HFFc6 (cell line): ENCODE measurements at places on chromosomes 2 and 18.

GRCh38 chr18:65754121-65754520, 3.3 kb downstream of the CDH7 start:
- H3K4me1 ChIP-seq = no peaks in the 10 kb centered on the region
- H3K27ac ChIP-seq = no peak overlapping the region
- H3K36me3 ChIP-seq = no peaks in the 10 kb centered on the region; the same call in 1 of the 2 replicates
- no peak overlapping the region for H3K4me3 ChIP-seq

DNA sequence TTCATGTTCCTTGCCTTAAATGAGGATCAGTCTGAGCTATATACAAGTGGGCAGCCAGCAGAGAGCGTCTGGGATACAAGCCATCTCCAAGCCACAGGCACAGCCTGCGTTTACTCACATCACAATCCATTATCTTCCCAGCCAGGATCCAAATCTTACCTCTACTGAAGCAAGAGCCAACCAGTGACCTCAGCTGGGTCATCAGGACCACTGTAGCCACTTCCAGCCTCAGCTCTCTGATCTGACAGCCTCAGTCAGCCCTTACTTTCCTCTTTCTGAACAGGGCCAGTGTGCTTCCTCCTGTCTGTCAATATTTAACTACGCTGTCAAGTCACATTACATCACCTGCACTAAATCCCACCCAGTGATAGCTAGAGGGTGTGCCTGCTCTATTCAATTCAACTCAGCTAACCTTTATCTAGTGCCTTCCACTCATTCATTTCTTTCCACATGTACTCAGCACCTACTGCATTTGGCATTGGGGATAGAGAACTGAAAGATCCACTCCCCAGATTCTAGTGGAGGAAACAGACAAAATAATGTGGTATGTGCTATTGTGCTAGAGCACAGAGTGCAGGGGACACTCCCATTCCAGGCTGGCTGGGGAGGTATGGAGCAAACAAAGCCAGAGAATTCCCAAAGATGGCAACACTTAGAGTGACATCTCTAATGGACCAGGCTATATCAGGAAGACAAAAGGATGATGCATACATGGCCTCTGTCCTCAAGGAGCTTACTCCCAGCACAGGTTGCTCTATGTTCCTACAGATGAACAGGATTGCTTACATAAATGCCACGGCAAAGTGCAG, 146.5 kb downstream of the NCKAP5 start:
- no peak for DNase-seq
- H3K36me3 ChIP-seq = no peaks in the 10 kb centered on the region
- no peak overlapping the region for H3K27ac ChIP-seq
- peaks cover 14% of the 10 kb centered on the region for H3K27me3 ChIP-seq
- H3K4me3 ChIP-seq = no peak overlapping the region
- no peaks in the 10 kb centered on the region; the same call in 1 of the 2 replicates for H3K4me1 ChIP-seq

GRCh38 chr18:6210349-6211173, 204.2 kb downstream of the L3MBTL4 start:
- H3K27me3 ChIP-seq = no peaks in the 10 kb centered on the region; the same call in 1 of the 2 replicates
- DNase-seq = no peak
- no peaks in the 10 kb centered on the region for H3K36me3 ChIP-seq
- no peak overlapping the region for H3K27ac ChIP-seq

DNA sequence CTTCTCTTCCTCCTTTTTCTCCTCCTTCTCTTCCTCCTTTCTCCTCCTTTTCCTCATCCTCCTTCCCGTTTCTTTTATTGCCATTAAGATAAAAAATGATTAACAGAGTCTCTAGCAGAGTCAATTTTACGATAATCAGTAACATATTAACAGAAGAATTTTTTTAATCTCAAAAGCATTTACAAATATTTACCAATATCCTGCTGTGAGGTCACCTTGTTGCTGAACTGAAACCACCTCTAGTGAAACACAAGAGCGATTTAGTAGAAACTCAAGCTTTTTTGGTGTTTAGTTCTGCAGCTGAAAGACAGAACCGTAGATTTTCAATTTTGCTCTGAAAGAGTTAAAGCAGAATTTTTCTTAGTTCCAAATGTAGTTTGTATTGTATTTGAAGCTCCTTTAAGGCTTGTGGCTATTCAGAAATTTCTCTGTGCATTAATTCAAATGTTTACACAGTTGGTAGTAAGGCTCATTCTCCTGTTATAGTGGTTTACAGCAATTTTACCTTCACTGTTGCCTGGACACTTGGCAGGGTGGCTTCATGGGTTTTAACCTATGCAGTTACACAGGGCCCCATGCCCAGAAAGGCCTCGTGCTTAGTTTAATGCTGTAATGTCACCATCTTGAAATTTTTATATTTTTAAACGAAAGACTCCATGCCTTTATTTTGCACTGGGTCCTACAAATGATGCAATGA, 1106.6 kb upstream of the FAM98A start:
- DNase-seq = no peak
- no peaks in the 10 kb centered on the region for H3K4me1 ChIP-seq
- H3K27me3 ChIP-seq = peaks cover 3% of the 10 kb centered on the region

DNA sequence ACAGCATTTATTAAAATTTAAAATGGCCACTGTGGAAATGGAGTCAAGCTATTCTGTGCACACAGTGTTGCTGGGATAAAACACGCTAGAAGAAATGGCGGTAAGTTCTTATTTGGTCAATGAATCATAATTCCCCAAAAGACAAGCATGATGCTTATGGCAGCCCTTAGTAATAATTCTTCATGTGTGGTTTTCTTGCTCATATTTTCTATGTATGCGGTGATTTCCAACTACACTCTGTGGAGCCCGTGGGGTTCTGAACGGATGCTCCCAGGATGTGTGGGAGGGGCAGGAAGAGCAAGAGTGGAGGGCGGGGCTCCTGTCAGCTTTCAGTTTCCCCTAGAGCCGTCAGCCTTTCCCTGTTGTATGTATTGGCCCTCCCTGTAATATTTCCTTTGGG, 91.7 kb upstream of the RMDN2 start:
- no peak for DNase-seq
- H3K4me3 ChIP-seq = no peak overlapping the region
- peaks cover 59% of the 10 kb centered on the region for H3K4me1 ChIP-seq
- no peak overlapping the region for H3K27ac ChIP-seq
- H3K36me3 ChIP-seq = no peaks in the 10 kb centered on the region

DNA sequence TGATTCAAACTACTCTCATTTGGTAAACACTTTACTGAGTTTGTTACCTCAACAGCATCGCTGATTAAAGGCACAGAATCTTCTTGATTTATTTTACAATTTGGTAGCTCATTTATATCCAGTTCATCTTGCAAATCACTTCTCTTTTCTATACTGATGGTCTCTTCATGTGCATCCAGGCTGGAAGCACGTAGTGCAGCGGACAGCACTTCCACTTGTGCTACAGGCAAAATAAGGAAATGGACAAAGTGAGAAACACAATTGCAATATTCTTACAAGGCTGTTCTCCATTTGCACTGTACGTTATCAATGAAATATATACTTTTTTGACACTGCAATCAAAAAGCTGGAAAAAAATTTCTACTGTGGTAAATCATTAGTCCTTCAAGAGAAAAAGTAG, 51.0 kb downstream of the PPP4R1 start:
- H3K27me3 ChIP-seq = no peaks in the 10 kb centered on the region; the same call in 1 of the 2 replicates
- H3K27ac ChIP-seq = no peak overlapping the region
- H3K36me3 ChIP-seq = peaks cover 42% of the 10 kb centered on the region
- no peak overlapping the region for H3K4me3 ChIP-seq

DNA sequence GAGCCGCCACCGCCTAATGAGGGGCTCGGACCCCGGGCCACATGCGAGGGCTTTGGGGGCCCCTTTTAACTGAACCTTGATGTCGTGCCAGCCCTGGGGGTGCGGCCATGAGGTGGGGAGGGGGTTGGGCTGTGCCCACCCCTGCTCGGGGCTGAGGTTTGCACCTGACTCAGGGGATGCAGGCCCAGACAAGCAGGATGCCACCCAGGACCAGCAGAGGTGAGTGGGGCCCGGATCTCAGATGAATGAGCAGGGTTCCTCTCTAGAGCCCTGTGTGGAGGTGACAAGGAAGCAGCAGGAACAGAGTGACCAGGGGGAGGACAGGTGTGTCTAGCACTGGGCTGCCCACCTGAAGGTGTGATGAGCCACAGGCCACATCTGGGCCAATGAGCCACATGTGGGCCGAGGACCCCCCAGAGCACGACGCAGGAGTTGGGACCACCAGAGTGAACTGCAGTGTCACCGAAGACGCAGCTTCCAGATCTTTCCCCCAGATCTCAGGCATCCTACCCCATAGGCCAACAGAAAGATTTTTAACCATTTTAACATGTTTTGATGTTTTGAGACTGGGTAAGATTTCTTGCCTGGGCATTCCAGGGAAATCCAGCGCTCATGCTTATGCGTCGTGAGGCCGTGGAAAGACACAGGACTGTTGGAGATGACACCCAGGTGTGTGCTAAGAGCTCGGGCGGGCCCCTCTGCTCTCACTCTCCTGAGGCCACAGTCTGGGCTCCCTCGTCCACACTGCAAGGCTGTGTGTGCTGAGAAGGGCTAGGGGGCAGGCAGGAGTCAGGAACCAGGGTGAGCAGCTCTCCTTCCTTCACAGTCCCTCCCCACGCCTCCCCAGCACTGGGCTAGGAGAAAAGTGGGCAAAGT, 73.6 kb downstream of the DDX1 start:
- peaks cover 28% of the 10 kb centered on the region for H3K4me1 ChIP-seq
- H3K27ac ChIP-seq = no peak overlapping the region
- DNase-seq = no peak
- H3K36me3 ChIP-seq = no peaks in the 10 kb centered on the region
- H3K27me3 ChIP-seq = peaks cover 7% of the 10 kb centered on the region

DNA sequence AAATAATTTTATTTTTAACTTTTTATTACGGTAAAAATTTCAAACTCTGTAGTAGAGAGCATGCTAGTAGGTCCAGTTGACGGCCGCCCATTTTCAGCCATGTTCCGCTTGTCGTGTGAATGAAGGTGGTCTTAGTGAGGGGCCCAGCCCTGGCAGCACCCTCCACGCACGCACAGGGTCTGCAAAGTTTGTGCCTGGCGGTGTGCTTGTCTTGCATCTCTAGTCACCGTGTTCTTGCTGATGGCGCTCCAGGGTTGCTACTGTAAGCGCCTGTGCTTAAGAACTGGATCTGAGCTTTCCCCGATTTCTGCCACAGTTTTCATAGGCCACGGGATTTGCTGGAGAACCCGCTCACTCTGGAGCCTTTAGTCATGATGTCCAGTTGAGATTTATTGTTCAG, 28.9 kb downstream of the LDLRAD4 start:
- no peak for DNase-seq
- no peaks in the 10 kb centered on the region for H3K4me1 ChIP-seq

DNA sequence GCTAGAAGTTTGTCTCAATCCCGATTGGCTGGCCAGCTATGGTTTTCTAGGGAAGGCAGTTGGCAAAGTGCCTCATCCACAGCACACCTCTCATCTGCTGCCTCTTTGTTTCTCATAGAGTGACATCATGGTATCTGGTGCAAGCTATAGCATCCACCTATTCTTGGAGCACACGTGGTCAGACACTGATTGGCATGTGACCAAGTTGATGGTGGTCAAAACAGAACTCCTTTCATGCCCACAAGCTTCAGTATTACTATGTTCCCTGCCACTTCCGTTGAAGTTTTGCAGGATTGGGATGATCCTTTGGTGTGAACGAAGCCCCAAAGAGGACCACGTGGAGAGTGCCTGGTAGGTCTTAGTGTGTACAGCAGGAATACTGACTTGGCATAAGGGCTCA, 28.8 kb downstream of the TTC32 start:
- DNase-seq = no peak
- H3K4me1 ChIP-seq = peaks cover 6% of the 10 kb centered on the region; the same call in 1 of the 2 replicates
- no peaks in the 10 kb centered on the region for H3K36me3 ChIP-seq
- no peak overlapping the region for H3K4me3 ChIP-seq
- peaks cover 32% of the 10 kb centered on the region for H3K27me3 ChIP-seq

- H3K4me1 ChIP-seq = no peaks in the 10 kb centered on the region
- no peaks in the 10 kb centered on the region for H3K27me3 ChIP-seq
- no peak overlapping the region for H3K4me3 ChIP-seq
- H3K36me3 ChIP-seq = no peaks in the 10 kb centered on the region; the same call in 1 of the 2 replicates
- no peak for DNase-seq
Measured at GRCh38 chr2:15955232-15955988, 15.1 kb downstream of the MYCN start.

- H3K27ac ChIP-seq = no peak overlapping the region
- H3K4me3 ChIP-seq = no peak overlapping the region
- no peaks in the 10 kb centered on the region for H3K36me3 ChIP-seq
- peaks cover 6% of the 10 kb centered on the region for H3K4me1 ChIP-seq
- no peak for DNase-seq
- peaks cover 2% of the 10 kb centered on the region; the same call in 1 of the 2 replicates for H3K27me3 ChIP-seq
Measured at GRCh38 chr2:219109471-219109870, 48.8 kb upstream of the IHH start.

DNA sequence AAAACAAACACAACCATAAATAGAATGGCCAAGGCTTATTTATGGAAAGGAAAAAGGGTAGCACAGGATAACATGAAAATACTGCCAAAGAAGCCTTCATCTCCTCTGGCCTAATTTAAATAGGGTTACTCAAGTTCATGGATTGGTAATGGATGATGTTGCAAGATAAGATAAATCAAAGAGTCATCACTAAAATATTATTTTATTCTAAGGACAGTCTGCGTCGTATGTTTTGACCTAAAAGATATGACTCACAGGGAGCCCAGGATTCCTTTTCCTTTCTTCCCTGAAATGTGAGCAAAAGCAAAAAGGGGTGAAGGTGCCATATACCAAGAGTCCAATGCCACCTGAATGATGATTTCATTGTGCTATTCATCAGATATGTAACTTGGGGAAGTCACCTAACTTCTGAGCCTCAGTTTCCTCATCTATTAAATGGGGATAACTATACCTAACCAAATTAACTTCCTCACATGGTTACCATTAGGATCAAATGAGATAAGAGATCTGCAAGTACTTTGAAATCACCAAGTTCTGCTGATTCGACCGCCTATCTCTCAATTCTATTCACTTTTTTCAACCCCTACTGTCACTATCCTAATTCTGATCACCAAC, 137.7 kb downstream of the THADA start:
- H3K4me1 ChIP-seq = peaks cover 78% of the 10 kb centered on the region
- H3K36me3 ChIP-seq = peaks cover 6% of the 10 kb centered on the region; the same call in 1 of the 2 replicates
- peaks cover 2% of the 10 kb centered on the region for H3K27me3 ChIP-seq
- peak overlapping the region; percentile 55 for H3K27ac ChIP-seq
- peak overlapping the region; percentile 15 for H3K4me3 ChIP-seq

DNA sequence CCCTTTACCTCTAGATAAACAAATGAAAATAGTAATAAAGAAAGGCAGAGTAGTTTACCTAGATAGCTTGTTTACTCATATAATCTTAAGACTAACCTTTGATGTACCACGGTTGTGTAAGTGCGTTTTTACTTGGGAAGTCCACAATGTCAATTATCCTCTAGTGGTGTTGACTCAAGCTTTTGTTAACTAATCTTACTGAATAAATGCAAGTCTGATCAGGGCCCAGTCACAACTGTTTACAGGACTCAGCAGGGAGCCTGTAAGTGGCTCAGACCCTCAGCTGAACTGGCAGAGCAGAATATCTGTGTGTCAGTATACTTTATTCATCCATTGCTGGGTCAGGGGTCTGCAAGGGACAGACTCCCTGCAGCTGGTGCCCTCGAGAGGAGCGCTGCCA, 98.1 kb upstream of the ACAA2 start:
- H3K36me3 ChIP-seq = no peaks in the 10 kb centered on the region
- no peak overlapping the region for H3K27ac ChIP-seq
- H3K27me3 ChIP-seq = peaks cover 23% of the 10 kb centered on the region
- no peak for DNase-seq
